ENCODE measurements at places on chromosomes 11 and 22.

GRCh38 chr11:126839496-126839895 is 161.1 kb downstream of the KIRREL3 start:
- no peak for DNase-seq

- no peak for DNase-seq
Observed at GRCh38 chr22:36990457-36990856, 28.8 kb downstream of the TST start.

DNA sequence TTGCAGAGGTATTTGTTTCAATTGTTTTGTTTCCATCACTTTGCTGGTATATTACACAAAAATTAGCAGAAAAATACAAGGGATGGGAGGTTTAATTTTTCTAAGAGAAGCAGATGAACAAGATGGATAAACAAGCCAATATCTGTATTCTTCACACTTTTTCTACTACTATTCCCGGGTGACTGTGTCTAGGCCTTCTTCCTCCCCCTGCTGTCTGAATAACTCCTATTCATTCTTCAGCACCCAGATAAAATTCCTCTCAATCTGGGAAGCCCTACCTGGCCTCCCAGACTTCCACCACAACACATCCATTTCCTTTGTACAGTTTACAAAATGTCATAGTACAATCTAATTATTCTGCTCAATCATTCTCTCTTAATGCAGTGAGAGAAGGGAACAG is 666.6 kb upstream of the TENM4 start:
- DNase-seq, result no peak

GRCh38 chr22:19586922-19587684 is 62.9 kb upstream of the CLDN5 start:
- no peak for DNase-seq

- DNase-seq, result no peak
Observed at GRCh38 chr22:17942721-17943120, 81.6 kb downstream of the MICAL3 start.

DNA sequence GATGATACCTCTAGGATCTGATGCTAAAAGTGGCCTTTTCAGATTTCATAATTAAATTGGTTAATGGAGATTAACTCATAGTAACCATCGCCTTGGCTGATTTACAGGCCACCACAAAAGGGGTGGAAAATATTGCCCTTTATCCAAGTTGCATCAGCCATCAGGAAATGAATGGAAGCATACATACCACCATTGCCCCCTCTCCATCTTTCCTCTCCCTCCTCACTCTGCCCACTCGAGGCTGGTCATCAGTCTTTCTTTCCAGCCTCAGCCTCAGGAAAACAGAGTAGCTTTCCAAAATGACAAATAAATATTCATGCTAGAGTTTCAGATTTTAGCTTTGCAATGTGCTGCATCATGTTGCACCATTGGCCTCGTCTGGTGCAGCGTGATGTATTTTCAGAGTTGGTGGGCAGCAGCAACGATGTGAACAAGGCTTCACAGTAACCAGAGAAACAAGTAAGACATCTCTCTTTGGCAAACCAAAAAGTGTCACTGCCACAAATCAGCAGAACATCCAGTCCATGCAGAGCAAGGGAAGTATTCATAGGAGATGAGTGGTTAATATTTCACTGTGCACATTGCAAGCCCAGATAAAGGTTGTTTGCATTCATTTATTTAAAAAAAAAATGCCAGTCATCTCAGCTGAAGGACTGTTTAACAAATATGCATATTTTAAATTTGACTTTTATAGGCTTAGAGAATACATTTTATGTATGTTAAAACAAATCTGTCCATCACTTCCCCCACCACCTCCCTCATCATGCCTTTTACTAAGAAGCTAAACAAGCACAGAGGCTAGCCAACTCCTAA is 136.7 kb upstream of the FAT3 start:
- DNase-seq, result no peak

GRCh38 chr11:78954261-78954660 is 379.6 kb upstream of the NARS2 start:
- DNase-seq, result no peak

DNA sequence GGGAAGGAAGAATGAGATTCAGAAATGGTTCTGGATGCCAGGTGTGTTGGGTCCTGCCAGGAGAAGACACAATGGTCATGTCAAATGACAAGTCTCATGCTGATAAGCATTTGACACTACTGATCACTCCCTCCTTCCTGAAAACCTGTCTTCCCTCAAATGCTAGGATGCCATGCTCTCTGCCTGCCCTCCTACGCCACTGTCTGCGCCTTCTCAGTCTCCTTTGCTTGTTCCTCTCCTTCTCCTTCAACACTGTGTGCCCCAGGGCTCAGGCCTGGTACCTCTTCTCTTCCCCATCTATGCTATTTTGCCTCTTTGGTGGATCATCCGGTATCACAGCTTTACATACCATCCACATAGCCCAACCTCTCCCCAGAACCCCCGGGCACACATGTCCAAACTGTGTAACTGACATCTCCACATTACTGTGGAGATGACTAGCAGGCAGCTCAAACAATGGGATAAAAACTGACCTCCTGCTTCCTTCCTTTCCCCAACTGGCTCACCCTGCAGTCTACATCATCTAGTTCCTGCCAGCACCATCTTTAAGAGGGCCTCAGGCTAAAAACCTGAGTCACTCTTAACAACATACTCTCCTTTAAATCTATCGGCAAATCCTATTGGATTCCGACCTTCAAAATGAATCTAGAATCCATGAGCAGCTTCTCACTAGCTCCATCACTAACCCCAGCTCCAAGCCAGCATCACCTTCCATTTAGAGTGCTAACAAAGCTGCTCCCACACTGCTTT is 8.2 kb downstream of the AP1B1 start:
- no peak for DNase-seq

DNA sequence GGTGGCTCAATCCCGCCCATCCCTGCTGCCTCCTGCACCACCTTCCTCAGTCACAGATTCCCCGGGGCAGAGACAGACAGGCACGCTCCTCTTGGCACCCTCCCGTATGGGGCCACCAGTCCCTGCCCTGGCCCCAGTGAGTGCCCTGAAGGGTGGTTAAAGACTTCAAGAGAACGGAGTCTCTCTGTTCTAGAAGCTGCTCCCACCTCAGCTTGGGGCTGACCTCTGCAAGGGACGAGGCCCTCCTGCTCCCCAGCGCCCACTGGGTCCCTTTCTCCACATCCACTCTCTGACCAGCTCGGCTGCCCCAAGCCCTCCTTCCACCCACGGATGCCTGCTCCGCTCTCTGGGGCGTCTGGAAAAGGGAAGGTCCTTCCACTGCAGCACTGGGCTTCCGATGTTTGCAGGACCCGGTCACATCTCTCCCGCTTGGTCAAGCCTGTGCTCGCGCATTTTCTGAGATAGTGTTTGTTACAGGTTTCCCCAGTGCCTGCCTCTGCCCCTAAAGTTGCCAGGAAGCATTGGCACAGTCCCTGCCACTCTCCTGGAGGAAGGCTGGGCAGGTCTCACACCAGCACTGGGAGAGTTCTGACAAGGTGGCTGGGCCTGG is 1487.9 kb downstream of the TBC1D22A start:
- DNase-seq, result no peak

DNA sequence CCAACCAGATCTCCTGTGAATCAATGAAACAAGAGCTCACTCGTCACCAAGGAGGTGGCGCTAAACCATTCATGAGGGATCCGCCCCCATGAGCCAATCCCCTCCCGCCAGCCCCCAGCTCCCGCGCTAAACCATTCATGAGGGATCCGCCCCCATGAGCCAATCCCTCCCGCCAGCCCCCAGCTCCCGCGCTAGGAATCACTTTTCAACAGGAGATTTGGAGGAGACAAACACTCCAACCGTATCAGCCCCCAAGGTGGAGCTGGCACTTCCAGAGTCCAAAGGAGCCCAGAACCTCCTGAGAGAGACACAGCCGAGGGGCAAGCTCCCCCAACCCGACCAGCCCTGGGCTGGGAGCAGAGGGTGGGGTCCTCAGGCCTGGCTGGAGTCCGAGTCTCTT is 40.9 kb upstream of the PRR5 start:
- no peak for DNase-seq

DNA sequence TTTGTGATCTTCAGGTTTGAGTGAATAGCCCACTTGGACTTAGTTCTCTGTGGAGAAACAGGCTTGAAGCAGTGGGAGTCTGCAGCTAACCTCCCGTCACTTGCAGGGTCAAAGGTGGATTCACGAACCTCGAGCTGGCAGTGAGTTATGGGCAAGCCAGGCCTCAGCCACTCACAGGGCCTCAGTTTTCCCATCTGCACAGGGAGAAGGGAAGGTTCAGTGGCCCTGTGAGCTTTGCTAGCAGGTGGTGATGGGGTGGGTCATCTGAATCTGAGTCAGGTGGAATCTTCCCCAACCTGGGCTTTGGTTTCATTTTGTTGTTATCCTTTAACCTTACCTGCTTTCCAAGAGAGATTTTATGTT is 86.6 kb upstream of the GRIK4 start:
- DNase-seq, result no peak

GRCh38 chr11:64762674-64763525 is 3.1 kb upstream of the PYGM start:
- DNase-seq, result no peak

- no peak for DNase-seq
Observed at GRCh38 chr22:18085188-18085587, 7.4 kb downstream of the PEX26 start.

GRCh38 chr11:125833016-125833415 is at the start of gene PATE4:
Gene PATE4 (plus strand): TSS chr11:125833316. CDS start chr11:125833360, 44 bp downstream.
- no peak for DNase-seq

- no peak for DNase-seq
Observed at GRCh38 chr11:92687724-92688123, 281.7 kb upstream of the MTNR1B start.

- DNase-seq, result no peak
Observed at GRCh38 chr22:37018086-37018814, 997 bp downstream of the TST start.

- no peak for DNase-seq
Observed at GRCh38 chr11:17742019-17742418, 7.4 kb downstream of the KCNC1 start.

DNA sequence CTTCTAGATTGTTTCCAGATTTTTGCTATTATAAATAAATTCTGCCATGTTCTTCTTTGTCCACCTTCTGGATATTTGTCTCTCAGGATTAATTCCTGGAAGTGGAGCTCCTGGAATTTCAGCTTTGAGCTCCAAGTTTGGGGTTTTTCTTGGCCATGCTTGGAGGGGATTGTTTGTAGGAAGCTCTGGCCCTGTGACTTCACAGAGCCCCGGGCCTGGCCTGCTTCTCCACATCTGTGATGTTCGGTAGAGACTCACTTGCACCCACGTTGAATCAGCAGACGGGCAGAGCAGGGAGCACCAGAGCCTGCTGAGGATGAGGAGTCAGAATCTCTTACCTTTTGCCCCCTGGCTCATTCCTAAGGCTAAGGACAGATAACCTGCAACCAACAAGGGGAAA is 35.7 kb downstream of the LRRC32 start:
- no peak for DNase-seq

DNA sequence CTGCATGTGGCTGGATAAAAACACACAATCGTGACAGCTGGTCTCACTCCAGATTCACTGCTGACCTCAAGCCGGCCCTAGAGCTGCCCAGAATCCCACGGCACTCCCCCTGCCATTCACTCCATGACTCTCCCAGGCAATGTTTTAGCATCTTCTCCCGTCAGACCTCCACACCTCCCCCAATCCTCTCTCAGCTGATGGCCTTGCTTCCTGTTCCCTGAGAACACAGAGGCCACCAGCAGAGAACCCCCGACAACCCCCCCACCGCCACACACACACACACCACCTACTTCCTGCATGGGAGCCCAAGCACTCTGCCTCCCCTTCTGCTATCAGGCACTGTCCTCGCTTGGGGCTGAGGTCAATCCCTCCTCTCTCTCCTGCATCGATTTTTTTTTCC is 9.3 kb downstream of the TNKS1BP1 start:
- no peak for DNase-seq

GRCh38 chr11:17774232-17775034 is 39.9 kb downstream of the KCNC1 start:
- no peak for DNase-seq

- DNase-seq, result no peak
Observed at GRCh38 chr11:69919659-69920344, 100.6 kb upstream of the FGF3 start.

DNA sequence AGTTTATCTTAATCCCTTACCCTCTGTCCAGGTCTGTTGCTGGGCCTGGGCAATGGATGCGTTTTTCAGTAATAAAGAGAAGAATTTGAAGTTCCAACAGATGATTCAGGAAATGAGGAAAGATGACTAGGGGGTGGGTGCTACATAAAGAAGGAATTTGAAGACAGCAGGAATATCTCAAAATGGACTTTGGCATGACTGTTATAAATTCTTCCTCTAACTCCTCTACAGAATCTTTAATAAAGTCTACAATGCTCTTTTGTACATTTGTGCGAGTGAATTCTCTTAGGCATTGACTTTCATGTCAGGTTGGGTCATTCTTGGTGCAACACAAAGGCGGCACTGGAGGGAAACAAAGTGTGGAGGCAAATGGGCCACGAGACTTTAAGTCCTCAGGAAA is 35.1 kb upstream of the PRSS23 start:
- DNase-seq, result no peak

- no peak for DNase-seq
Observed at GRCh38 chr11:87006035-87006434, 31.7 kb upstream of the TMEM135 start.

DNA sequence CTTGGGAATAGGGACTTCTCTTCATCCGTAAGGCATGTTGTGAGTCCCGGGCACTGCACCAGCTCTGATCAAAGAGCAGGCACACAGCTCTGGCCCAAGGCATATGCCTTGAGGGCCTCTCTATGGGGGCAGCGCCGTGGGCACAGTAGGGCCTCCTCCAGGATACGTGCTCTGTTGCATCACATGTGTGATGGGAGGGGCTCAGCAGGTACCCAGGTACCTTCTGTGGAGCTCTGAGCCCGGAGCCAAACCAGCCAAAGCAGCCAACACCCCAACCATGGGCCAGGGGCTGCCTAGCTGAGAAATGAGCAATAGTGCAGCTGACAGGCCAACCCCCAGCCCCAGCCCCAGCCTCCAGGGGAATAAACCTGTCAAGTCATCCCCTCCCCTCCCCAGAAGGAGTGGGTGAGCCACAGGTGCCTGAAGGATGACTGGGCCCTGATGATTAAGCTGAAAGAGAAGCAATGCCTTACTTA is 79.7 kb upstream of the SHISAL1 start:
- no peak for DNase-seq

DNA sequence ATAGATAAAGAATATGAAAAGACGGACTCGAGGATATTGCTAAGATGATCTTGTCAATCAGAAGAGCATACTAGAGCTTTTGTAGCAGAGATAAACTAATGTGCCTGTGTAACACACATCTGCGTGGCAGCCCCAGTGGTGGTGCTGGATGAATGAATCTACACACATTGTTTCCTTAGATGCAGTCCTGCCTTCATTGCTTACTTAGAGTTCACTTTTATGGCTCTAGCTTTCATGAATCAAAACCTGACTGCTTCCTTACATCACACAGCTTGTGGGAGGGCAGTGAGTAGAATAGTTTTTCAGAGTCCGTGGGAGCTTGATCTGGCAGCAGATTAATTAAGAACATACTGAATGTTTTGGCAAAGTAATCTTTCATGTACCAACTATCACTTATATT is 83.7 kb downstream of the EXT2 start:
- DNase-seq, result no peak
